Thoracic aorta (tissue), 2 donors: ENCODE measurements at places on chromosomes 3 and 15.

GRCh38 chr3:128499724-128500275 lies 6.8 kb upstream of the GATA2 start:
- no peak for DNase-seq

DNA sequence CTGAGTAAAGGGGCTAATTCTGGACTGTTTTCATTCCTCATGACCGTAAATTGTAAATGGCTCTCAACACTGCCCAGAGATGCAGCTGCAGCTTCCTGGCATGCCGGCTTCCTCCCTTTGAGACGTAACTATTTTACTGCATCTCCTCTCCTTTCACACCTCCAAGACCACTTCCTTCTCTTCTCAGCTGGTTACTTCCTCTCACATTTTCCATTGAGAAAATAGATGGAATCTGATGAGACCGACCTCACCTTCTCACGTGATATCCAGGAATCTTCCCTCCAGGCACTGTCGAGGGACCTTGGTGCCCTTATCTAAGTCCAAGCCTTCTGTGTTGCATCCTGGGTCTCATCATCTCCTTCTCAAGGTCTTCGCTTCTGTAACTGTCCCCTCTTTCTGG lies 12.7 kb downstream of the LYSMD4 start:
- no peak for DNase-seq

- DNase-seq: no peak
Measured at GRCh38 chr3:59430341-59430740, 380.5 kb upstream of the CFAP20DC start.

DNA sequence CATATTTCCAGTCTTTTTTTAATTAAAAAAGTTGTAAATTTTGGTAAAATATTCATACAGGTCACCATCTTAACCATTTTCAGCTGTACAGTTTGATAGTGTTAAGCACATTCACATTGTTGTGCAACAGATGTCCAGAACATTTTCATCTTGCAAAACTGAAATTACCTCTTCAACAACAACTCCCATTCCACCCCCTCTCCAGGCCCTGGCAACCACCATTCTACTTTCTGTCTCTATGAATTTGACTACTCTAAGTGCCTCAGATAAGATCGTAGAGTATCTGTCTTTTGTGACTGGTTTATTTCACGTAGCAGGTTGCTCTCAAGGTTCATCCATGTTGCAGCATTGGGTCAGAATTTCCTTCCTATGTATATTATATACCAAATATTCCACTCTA lies 76.0 kb downstream of the SLCO3A1 start:
- no peak for DNase-seq

- DNase-seq: no peak
Measured at GRCh38 chr3:186592682-186593081, 20.2 kb upstream of the AHSG start.

DNA sequence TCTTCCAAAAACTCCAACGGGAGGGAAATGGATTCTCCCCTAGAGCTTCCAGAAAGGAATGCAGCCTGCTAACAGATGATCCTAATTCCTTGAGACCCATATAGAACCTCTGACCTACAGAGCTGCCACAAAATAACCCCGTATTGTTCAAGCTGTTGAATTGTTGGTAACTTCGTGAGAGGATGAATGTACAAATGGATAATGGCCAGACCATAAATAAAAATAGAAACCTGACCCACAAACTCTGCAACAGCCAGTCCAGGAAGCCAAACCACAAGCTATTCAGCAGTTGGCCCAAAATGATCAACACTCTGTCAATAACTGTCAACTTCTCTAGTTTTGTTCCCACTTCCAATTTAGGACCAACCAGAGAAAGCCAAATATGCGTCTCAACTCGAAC lies 414.0 kb upstream of the ZNF717 start:
- no peak for DNase-seq

DNA sequence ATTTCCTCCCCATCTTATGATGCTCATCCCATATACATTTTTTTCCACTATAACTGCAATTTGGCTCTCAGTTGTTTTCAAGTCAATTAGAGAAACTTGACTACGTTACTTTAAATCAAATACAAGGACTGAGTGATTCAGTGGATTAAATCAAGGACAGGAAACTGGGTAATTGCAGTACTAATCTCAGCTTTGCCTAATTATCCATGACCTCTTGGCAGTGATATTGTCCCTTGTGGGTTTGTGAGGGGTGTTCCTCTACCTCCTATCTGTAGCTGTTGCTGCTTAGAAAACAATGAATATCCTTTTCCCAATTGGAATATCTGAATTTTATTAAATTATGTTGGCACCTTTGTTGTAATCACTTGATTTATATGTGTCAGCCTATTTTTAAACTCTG lies 79.4 kb downstream of the ZPLD1 start:
- DNase-seq: no peak

- DNase-seq: no peak
Measured at GRCh38 chr3:169552533-169552932, 111.0 kb downstream of the MECOM start.

GRCh38 chr15:77013776-77014131 lies 18.8 kb downstream of the PSTPIP1 start:
- no peak for DNase-seq

DNA sequence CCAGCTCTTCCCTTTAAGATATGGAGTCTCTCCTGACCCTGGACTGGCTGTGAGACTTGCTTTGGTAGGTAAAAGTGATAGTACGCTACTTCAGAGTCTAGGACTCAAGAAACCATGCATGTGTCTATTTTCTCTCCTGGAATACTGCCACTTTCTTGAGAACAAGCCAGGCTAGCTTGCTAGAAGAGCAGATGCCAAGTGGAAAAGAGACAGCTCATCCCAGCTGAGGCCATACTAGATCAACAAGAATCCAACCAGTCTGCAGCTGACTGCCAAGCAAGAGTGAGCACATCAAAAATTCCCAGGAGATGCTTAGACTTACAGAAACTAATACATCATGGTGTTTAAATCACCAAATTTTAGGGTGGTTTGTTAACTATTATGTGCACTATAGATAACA lies 208.3 kb upstream of the RBMS3 start:
- no peak for DNase-seq

GRCh38 chr3:77825001-77825827 lies 785.3 kb downstream of the ROBO2 start:
- DNase-seq: no peak
